ENCODE measurements at places on chromosomes 4 and X.

DNA sequence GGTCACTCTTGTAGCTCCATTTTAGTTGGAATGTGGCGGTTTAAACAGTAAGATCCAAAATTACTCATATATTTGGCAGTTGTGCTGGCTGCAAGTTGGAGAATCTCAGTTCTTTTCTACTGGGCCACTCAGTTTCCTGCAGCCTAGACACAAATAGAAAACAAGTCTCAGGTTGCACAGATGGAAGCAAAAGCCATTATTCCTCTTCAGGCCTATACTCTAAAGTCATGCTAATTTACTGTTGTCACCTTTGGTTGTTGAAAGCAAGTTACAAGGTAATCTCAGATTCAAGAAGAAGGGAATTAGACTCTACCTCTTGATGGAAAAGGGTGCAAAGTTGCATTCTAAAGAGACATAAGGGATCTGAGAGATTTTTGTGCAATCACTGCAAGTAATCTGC, 345.4 kb downstream of the ADAM29 start:
- DNase-seq, result no peak

DNA sequence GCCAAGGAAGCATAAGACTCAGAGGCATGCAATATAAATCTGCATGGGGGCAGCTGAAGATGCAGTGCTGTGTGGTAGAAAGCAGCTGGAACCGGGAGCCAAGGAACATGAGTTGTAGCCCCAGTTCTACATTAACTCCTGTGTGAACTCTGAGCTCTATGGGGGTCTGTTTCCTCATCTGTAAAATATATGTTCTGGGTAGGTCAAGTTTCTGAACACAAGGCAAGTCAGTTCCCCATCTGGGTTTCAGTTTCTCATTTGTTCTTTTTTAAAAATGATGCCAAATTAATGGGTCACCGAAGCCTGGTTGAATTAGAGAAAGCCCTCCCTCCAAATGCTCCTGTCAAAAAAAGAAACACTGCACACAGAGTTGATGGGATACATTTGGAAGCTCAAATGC, 24.0 kb downstream of the UNC5C start:
- no peak for DNase-seq

GRCh38 chr4:24923550-24923949, 10.7 kb upstream of the CCDC149 start:
- DNase-seq, result no peak

- no peak for DNase-seq
Observed at GRCh38 chr4:2902126-2902525, 58.5 kb downstream of the ADD1 start.

DNA sequence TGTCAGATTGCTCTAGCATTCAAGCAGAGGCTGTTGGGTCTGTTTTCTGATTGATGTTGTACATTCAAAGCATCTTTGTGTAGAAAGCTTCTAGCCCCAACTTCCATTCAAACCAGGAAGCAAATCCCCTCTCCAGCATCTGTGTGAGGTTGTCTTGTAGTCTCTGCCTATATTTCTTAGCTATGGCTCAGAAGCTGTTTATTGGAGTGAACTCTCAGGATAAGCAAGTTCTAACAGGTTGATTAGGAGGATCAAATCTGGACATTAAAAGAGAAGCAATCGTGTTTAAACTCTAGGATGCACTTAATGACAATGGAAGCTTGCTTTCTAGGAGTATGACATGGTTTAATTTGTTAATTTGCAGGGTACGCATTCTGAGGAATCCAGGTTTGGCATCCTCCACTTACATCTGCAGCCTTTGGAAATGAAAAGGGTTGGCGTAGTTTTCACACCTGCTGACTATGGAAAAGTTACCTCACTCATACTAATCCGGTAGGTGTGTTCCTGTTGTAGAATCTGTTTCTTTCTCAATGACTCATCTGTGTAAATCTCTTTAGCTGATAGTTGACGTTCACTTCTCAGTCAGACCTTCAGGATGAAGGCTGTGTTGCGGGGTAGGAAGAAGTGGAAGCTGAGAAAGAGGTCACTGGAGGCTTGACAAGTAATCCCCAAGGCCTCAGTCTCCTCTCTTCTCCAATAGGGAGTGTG, 88.0 kb upstream of the TLR2 start:
- no peak for DNase-seq

DNA sequence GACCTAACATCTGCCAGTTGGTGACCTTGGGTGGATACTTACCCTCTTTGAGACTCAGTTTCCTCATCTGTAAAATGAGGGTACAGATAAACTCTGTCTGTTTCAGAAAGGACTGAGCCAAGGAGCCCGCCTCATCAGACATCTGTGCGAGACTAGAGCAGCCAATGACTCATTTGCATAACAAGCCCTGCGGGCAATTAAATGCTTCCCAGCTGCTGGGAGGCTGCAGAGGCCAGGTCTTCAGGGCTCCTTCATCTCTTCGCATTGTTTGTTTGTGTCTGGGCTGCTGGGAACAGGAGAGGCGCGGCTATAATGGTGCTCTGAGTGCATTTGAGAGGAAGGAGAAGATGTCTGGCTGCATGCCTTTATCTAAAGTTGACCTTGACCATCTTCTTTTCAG, 85.0 kb downstream of the ADRA2C start:
- DNase-seq, result peak; percentile 35

Data from RPMI8226 (cell line).